ENCODE measurements at places on chromosomes 16 and 17.

DNA sequence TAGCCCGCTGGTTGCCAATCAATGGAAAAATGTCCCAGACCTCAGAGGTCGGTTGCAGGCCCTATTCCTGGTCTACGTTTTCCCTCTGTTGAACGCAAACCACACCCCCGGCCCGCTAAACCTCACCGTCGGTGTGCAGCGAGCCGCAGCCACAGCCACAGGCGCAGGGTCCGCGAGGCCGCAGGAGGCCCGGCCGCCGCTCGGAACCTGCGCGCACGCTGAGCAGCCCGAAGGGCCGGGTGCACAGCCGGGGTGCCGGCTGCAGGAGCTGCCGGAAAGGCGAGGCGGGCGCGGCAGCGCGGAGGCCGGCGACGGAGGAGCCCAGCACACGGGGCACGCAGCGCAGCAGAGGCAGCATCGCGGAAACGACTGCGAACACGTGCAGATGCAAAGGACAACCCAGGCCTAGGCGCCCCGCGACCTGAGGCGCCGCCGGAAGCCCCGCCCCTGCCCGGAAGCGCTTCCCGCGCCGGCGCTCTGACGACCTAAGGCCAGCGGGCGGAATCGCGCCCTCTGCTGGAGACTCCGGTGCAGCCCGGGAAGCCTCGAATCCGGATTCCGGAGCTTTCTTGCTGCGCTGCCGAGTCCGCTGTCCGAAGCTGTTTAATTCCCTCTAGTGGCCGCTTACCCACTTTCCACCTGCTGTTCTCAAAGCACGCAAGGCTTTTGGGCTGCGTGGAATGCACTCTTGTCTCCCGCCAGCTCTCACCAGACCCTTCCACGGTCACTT is at the start of gene C1QBP:
TSS of gene C1QBP (minus strand) at position 440 of the 730 bp plus-strand sequence. CDS start at position 358, 82 bp downstream.
- peak; percentile 85 for DNase-seq

- no peak for DNase-seq
Observed at GRCh38 chr17:7557775-7558543, 591 bp upstream of the TNFSF13 start.

GRCh38 chr17:83103200-83103942 is 24.0 kb downstream of the METRNL start:
- peak; percentile 61 for DNase-seq

DNA sequence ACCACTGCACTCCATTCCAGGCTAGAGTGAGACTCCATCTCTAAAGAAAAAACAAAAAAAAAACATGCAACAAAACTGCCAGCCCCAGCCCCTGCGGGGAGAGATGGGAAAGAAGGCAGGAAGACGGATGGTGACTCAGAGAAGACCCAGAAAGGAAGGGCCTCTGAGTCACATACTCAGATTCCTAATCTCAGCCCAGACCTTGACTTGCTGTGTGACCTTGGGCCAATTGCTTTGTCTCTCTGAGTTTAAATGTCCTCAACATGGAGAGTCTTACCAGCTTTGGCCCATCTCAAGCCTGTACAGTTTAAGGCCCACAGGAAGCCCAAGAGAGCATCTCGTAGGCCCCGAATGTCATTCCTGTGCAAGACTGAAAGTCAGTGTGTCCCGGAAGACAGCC is 86.5 kb upstream of the LHX1 start:
- no peak for DNase-seq

DNA sequence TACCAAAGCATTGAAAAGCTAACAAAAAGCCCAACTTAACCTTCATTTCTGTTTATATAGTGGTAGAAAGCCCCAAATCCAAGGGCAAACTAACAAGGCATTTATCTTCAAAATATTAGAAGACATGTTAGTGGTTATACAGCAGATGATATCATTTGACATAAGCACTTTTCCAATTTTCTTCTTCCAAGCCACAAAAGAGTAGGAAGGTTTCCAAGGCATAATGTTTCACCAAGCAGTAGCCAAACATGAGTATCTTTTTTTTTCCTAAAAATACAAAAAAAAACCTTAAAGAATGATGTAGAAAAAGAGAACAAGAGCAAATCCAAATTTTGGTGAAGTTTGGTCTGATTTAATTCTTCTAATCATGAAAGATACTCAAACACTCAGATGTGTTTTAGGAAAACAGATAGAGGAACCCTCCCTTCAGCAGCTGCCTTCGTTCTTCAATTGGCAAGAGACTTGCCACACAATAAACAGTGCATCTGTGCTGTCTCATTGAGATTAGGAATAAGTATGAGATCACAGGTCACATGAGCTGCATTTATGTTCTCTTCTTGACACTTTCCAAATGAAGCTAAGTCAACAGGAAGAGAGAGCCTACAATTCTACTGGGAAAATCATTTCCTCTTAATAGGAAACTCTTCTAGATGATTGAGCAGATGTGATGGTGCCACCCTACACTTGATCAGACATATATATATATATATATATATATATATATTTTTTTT is 106.7 kb downstream of the TTC19 start:
- DNase-seq: no peak

DNA sequence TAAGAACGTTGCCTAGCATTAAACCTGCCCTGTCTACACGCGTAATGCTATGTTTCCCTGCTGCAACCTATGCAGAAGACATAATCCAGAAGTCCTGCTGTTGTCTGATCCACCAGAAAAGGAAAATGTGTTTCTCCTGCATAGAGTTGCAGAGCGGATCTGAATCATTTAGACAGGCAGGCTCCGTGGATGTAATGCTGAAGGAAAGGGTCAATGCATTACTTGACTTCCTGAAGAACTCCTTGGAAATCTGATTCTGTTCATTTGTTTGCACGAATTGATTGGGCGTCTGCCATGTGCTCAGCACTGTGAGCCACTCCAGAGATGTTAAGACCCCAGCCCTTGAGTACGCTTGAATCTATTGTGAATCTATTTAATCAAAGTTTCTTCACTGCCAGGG is 83.4 kb downstream of the FOXL1 start:
- DNase-seq: no peak

- no peak for DNase-seq
Observed at GRCh38 chr16:82192665-82193064, 22.6 kb upstream of the MPHOSPH6 start.

DNA sequence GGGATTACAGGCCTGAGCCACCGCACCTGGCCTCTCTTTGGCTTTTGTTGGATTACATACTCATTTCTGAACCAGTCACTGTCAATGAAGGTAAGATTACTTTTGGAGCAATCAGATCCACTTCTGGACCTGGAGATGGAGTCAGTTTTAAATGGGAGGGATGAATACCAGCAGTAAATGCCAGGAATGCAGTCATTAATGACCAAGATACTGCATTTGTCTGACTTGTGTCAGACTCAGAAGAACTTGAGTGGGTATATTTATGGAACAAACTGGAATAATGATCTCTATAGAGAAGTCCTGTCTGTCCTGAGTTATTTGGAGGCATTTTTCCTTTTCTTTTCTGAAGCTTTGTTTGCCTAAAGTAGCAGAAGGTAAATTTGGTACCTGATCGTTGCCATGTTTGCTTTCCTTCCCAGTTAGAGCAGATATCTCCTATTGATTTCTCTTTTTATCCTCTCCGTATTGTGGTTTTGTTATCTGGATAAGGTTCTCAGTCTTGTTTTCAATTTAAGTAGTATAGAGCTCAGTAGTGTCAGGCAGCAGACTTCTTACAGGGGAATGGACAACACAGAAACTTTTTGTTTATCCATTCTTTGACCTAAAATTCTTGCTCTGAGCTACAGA is 10.7 kb downstream of the NLK start:
- DNase-seq: no peak

GRCh38 chr16:87671715-87672270 is 69.5 kb downstream of the JPH3 start:
- no peak for DNase-seq

All from NT2/D1 (cell line).